ENCODE measurements at places on chromosomes 5 and 9. TPM values are rescaled to one million over a fixed set of nuclear protein-coding genes. Genes with fewer than 3 reads are reported as not detected.

The MSANTD3 gene
- total RNA-seq, result 19.1 TPM

The GCNT1 gene
- 9.1 TPM for total RNA-seq

The PALM2AKAP2 gene
- 15.6 TPM for total RNA-seq

The PCDHGB4 gene
- 11.7 TPM for total RNA-seq

The ARSI gene
- total RNA-seq, result 16.8 TPM

The RGS7BP gene
- total RNA-seq, result 4.3 TPM

The FOXI1 gene
- total RNA-seq, result not detected

The TERT gene
- total RNA-seq, result not detected

The SEMA5A gene
- total RNA-seq, result 78.6 TPM

The DDX4 gene
- total RNA-seq, result 0.42 TPM

The ACTBL2 gene
- total RNA-seq, result not detected

The CER1 gene
- total RNA-seq, result 0.74 TPM

The PDLIM4 gene
- 17.4 TPM for total RNA-seq

The MUSK gene
- 4.9 TPM for total RNA-seq

The ZSWIM6 gene
- 21.4 TPM for total RNA-seq
